Right ventricle myocardium superior (tissue), 1 donor: ENCODE measurements at places on chromosomes 13 and 19.

GRCh38 chr13:52010890-52011631, at the start of gene ATP7B:
ATP7B (minus strand) TSS chr13:52011450; CDS start chr13:52011337, 113 bp downstream.
- peak; percentile 47 for DNase-seq

- no peak for DNase-seq
Measured at GRCh38 chr19:5259750-5260149, 80.9 kb downstream of the PTPRS start.

- no peak for DNase-seq
Measured at GRCh38 chr13:114151565-114152284, 19.3 kb upstream of the RASA3 start.

DNA sequence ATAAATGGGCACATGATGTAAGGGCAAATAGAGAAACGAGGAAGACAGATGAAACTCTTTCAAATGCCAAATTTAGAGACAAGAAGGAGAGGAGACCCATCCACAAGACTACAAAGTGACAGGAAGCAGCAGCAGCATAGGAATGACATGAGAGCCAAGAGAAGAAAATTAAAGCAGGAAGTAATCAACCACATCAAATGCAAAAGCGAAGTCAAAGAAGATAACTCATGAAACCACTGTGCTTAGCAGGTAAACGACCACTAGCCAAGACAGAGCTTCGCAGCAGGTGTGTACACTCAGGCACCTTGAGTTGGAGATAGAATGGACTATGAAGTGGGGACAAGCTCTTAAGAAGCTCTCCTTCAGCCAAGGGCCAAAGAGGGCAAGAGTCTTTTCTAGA, 64.1 kb downstream of the KLF12 start:
- DNase-seq, result no peak

GRCh38 chr19:55161571-55162322, 4.2 kb upstream of the TNNI3 start:
- DNase-seq, result no peak

DNA sequence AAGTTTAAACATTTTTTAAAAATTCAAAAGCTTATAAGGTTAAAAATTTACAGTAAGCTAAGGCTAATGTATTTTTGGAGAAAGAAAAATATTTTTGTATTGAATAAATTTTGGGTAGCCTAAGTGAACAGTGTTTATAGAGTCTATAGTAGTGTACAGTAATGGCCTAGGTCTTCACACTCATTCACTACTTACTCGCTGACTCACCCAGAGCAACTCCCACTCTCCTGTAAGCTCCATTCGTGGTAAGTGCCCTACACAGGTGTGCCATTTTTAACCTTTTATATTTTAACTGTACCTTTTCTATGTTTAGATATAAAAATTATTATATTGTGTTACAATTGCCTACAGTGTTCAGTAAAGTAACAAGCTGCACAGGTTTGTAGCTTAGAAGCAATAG, 96.6 kb upstream of the FREM2 start:
- no peak for DNase-seq

DNA sequence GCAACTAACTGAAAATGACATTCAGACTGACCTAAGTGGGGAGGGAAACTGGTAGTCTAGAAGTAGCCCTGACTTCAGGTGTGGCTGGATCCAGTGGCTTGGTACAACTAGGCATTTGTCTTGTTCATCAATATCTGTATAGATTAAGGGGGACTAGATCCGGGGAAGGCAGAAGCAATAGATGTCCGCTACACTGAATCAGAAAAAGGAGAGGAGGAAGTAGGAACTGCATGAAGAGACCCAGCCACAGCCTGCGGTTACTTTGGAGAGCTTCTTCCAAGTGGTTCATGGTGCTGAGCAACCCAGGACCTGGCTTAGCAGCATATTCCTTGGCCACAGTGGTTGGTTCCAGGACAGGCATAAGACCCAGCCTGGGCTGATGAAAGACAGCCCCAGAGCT, 9.9 kb upstream of the PRODH2 start:
- no peak for DNase-seq

DNA sequence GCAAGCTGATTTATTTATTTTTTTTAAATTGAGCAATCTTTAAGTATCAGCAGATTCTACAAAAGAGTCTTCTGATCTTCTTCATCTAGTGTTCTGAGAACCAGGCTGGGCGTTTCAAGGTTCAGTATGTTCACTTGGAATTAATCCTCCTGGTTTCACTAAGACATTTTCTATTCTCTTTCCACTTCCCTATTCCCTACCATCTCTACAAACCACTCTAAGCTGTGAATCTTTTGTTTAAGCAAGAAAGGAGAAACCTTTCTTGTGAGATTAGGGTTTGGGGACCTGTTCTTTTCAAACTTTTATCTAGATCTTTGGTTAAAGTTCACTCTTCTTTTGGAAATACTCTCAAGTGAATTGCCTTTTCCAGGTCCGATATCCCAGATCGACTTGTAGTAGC, 59.3 kb downstream of the URI1 start:
- DNase-seq, result no peak

- DNase-seq, result no peak
Measured at GRCh38 chr19:37959665-37960114, 52.7 kb downstream of the SIPA1L3 start.

- DNase-seq, result no peak
Measured at GRCh38 chr19:6808494-6808893, 36.0 kb downstream of the VAV1 start.

- no peak for DNase-seq
Measured at GRCh38 chr19:43441716-43442115, 23.7 kb downstream of the LYPD3 start.

DNA sequence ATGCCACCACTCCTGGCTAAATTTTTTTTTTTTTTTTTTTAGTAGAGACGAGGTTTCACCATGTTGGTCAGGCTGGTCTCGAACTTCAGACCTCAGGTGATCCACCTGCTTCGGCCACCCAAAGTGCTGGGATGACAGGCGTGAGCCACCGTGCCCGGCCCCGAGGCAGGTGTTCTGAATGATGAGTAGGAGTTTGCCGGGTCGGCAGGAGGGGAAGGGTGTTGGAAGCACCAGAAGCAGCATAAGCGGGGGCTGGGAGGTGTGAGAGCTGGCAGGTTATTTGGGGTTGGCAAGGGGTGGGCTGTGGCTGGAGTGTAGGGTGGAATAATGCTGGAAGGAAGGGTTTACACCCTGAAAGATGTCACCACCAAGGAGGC, 1.8 kb downstream of the SPPL2B start:
- DNase-seq, result no peak

- DNase-seq, result no peak
Measured at GRCh38 chr13:76745261-76746200, 140.7 kb downstream of the KCTD12 start.

GRCh38 chr13:28333204-28333881, 161.6 kb downstream of the FLT1 start:
- DNase-seq, result no peak

GRCh38 chr19:45919678-45920077, 5.1 kb upstream of the NANOS2 start:
- no peak for DNase-seq

DNA sequence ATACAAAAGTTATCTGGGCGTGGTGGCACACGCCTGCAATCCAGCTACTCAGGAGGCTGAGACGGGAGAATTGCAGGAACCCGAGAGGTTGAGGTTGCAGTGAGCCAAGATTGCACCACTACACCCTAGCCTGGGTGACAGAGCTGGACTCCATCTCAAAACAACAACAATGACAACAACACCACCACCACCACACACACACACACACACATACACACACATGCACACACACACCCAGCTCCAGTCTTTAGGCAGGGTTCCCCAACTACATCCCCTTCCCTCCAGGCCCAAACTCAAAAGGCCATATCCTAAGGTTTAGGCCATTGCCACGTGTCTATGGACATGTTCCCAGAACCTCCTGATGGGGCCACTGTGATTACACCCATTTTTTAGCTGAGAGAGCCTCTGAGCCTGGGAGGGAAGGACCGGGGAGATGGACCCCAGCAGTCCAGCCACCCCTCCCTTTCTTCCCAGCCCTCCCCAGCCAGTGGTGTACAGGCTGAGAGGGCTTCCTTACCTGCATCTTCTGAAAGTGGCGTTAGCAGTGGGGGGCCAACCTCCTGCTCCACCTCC, 9.0 kb upstream of the DMWD start:
- DNase-seq, result no peak

- DNase-seq, result no peak
Measured at GRCh38 chr19:18468517-18468916, 30.6 kb upstream of the ISYNA1 start.

DNA sequence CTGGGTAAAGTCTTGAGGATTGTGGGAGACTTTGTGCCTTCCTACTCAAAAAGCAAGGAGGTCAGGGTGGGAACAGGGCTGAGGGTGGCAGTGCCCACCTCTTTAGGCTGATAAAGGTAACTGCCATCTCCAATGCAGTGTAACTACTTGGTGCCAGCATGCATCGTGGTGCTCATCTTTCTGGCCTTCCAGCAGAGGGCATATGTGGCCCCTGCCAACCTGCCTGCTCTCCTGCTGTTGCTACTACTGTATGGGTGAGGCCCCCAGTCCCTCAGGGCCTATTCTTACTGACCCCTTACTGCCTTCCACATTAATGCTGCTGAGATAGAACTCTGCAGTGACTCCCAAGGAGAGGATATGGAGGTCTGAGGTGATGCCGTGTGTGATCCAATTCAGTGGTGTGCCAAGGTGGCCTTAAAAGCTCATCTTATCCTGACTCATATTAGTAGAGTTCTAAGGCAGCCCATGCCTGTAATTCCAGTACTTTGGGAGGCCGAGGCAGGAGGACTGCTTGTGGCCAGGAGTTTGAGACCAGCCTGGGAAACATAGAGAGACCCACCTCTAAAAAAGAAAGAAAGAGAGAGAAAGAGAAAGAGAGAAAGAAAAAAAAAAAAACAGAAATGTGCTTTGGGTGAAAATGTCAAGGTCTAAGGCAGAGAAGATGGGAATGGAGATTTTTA, 9.7 kb upstream of the ARHGAP45 start:
- no peak for DNase-seq

DNA sequence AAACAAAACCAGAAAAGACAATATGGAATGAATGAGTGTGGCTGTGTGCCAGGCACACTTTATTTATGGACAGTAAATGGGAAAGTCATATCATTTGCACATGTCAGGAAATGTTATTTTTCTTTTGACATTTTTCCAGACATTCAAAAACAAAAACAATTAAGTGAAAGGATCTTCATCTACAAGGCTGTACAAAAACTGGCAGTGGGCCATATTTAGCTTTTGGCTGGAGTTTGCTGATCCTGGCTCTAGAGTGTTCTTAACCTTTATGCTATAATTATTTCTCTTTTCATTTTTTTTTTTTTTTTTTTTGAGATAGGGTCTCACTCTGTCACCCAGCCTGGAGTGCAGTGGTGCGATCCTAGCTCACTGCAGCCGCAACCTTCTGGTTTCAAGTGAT, 6.5 kb upstream of the TNFSF9 start:
- DNase-seq, result no peak

GRCh38 chr19:42178791-42179674, 38.4 kb downstream of the DEDD2 start:
- no peak for DNase-seq

GRCh38 chr13:100845128-100845757, 170.6 kb upstream of the TMTC4 start:
- DNase-seq, result no peak

DNA sequence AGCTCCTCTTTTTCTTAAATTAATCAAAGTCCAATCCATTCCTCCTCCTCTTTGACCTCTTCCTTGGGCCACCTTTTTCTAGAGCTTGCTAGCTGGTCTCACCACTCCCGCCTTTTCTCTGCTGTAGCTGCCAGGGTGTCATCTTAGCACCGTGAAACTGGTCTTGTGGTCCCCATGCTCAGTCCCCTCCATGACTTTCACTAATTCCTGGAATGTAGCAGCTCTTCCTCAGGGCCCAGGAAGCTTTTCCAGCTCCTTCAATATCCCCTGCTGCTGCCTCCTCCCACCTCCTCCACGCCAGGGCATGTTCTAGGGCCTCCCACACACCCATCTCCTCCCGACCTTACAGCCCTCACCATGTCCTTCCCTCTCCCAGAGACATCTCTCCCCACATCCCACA, 222.2 kb downstream of the MYO16 start:
- DNase-seq, result no peak

DNA sequence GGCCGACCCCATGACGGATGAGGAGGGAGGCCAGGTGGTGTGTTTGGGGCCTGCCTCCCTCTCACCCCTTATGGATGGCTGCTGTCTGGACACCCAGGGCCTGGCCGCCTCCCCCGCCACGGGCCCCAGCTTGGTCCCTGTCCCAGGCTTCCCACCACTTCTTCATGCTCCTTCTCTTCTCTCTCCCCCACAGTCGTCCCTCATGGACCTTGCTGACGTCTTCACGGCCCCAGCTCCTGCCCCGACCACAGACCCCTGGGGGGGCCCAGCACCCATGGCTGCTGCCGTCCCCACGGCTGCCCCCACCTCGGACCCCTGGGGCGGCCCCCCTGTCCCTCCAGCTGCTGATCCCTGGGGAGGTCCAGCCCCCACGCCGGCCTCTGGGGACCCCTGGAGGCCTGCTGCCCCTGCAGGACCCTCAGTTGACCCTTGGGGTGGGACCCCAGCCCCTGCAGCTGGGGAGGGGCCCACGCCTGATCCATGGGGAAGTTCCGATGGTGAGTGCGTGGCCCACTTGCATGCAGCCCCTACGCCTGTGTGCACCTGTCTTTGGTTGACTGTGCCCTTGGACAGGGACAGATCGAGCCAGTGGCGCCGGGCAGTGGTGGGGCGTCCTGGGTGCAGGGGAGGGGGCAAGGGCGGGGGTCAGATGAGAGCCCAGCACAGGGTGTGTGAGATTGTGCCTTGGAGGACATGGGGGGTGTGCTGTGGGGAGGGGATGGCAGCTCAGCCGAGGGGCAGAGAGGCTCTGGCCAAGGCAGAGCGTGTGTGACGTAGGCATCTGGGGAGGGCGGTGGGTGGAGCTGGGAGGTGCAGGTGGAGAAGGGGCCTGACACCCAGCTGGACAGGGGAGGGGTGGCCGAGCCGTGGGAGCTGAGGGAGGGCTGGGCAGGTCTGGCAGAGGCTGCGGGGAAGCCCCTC, 16.8 kb downstream of the EPN1 start:
- DNase-seq, result peak; percentile 38

GRCh38 chr13:27047081-27047480, 124.5 kb downstream of the USP12 start:
- DNase-seq, result no peak

GRCh38 chr19:56690670-56691069, 19.1 kb upstream of the ZNF835 start:
- no peak for DNase-seq

DNA sequence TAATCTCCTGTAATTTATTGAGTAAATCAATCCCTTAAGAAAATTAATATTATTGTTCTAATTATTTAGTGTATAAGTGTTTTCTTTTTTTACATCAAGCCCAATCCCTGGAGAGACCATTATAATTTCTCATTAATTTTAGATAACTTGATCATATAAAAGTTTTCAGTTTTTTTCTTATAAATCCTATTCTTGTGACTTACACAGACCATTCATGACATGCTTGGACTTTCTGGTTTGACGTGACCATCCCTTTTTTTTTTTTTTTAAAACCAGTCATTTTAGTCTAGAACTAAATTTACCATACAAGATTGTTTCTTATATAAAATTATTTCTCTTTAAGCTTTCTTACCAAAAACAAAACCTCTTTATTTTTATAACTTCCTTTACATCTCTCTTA, 5.4 kb upstream of the MTRF1 start:
- no peak for DNase-seq

DNA sequence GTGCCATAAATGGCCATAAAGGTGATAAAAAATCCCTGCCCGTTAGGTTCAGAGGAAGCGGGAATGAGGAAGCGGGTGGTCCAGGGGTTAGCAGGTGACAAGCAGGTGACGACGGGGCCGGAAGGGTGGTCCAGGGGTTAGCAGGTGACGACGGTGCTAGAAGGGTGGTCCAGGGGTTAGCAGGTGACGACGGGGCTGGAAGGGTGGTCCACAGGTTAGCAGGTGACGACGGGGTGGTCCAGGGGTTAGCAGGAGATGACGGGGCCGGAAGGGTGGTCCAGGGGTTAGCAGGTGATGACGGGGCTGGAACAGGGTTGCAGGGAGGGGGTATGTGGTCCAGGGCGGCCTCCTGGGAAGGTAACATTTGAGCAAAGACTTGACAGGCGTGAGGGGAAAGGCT, 6.3 kb downstream of the PRSS57 start:
- no peak for DNase-seq
